Activated CD4-positive, alpha-beta T cell treated with anti-CD3 and anti-CD28 coated beads, Interleukin-10, Interleukin-2, amounts not matched to agents 100 ng/mL and 50 ng/mL, durations not matched to agents 16 hours and 8 hours (primary cell): ENCODE measurements at places on chromosomes 16 and 17.

- no peak for DNase-seq
Measured at GRCh38 chr16:83959656-83960434, 6.8 kb downstream of the OSGIN1 start.

DNA sequence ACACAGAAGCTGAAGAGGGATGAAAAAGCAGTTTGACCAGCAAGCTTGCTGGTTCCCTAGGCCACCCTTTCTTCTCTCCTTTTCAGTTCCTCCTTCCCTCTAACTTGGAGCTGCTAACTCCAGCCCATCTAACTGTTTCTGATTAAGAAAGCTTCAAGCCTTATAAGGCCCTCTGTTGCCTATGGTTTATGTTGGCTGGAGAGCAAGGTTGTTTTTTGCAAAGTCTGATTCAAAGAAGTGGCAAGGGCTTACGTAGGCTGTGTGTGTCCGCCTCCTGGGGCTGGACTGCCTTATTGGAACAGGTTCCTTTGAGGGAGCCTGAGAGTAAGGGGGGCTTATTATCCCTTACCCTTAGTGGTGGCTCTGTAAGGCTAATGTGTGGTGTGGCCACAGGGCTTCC, 7.1 kb downstream of the AKAP1 start:
- DNase-seq: no peak

DNA sequence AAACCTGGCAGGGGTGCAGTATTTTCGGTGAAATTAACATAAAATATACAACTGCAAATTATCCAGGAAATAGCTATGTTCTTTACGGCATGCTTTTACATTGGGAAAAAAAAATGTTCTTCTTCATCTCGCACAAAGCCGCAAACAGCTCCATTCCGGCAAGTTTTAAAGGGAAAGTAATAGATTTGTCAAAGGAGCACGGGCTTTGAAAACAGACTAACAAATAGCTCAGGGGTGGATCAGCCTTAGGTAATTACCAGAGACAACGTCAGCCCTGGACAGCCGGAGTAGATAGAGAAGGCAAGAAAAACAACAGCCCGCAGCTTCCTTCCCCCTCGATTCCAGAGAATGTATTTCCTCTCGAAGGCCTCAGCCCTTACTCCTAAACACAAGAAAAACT, 222.5 kb downstream of the C16orf78 start:
- no peak for DNase-seq

- DNase-seq: no peak
Measured at GRCh38 chr16:27726621-27727261, 176.8 kb downstream of the KATNIP start.

- no peak for DNase-seq
Measured at GRCh38 chr17:49045376-49045775, 48.2 kb downstream of the IGF2BP1 start.

- DNase-seq: no peak
Measured at GRCh38 chr17:55536205-55536604, 25.0 kb upstream of the SMIM36 start.

GRCh38 chr17:75459590-75460267, 3.3 kb downstream of the TMEM94 start:
- DNase-seq: no peak

- DNase-seq: no peak
Measured at GRCh38 chr16:66003201-66003600, 363.3 kb upstream of the CDH5 start.

GRCh38 chr17:40327735-40328385, 18.9 kb downstream of the RARA start:
- no peak for DNase-seq

- no peak for DNase-seq
Measured at GRCh38 chr17:57490111-57490845, 234.0 kb downstream of the MSI2 start.

- peak; percentile 39 for DNase-seq
Measured at GRCh38 chr17:78839235-78839761, 1.3 kb downstream of the USP36 start.

- DNase-seq: no peak
Measured at GRCh38 chr16:1858189-1858865, 13.6 kb downstream of the MEIOB start.

- DNase-seq: no peak
Measured at GRCh38 chr17:4492721-4493561, 5.7 kb upstream of the SPNS2 start.

GRCh38 chr16:15484662-15485061, 50.3 kb downstream of the BMERB1 start:
- no peak for DNase-seq

DNA sequence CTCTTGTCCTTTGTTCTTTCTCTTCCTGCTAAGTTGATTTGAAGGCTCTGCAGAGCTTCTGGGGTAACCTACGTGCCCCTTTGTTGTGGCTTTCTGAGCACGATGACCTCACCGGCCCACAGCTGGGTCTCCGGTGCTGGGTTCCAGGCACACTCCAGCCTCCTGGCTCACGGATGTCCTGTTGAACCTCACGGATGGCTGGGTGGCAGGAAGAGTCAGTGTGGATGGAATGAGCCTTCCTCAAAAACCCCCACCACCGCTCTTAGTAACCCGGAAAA, 116.0 kb downstream of the SOCS1 start:
- peak; percentile 45 for DNase-seq

- DNase-seq: peak; percentile 69
Measured at GRCh38 chr17:58200024-58200633, 7.6 kb downstream of the EPX start.

- DNase-seq: peak; percentile 42
Measured at GRCh38 chr17:76585649-76586593, at the start of gene ST6GALNAC2. TSS of gene ST6GALNAC2 (minus strand) at chr17:76585860. CDS start at chr17:76585808, 52 bp downstream.

- no peak for DNase-seq
Measured at GRCh38 chr17:13572581-13572980, 29.1 kb downstream of the HS3ST3A1 start.

GRCh38 chr16:58883131-58883530, 149.0 kb upstream of the GOT2 start:
- DNase-seq: no peak

GRCh38 chr17:17836818-17837379, at the start of gene SREBF1:
TSS of gene SREBF1 (minus strand) at chr17:17836986. CDS start at chr17:17836817, 169 bp downstream.
- peak; percentile 77 for DNase-seq

GRCh38 chr16:79347277-79347676, 253.3 kb downstream of the MAF start:
- DNase-seq: no peak

DNA sequence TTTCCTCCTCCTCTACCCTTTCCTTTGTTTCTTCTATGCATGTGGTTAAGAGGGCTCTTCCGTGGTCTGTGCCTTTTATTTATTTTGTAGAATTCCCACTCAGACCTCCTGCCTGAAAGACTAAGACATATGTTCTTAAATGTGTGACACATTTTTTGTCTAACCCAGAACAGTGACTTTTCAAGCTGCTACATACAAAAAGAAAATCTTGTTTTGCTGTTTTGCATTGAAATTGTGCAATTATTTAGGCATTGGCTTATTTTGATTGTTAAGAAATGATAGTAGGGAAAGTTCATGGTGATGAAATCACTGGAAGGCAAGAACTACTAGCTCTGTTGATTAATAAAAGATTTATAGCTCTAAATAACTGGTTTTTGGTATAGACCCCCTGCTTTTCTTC, 76.8 kb downstream of the TUBD1 start:
- DNase-seq: no peak

DNA sequence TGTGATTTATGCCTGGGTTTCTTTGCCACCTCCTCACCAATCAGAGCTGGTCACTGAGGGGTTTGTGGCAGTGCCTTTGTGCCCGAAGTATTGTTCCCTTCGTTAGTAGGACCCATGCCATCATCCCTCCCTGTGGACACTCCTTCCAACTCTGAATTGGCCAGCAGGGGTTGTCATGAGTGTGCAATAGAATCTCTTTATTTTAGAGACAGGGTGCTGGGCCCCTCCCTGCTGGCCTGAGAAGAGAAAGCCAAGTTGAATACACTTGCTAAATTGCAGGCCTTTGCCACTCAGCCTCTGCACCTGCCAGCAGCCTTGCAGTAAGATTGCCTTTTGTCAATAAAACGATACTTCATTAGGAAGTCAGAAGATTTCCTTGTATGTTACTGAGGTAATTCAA, 40.7 kb upstream of the SLC12A3 start:
- no peak for DNase-seq

- no peak for DNase-seq
Measured at GRCh38 chr17:75828076-75828400, 16.2 kb downstream of the UNC13D start.

DNA sequence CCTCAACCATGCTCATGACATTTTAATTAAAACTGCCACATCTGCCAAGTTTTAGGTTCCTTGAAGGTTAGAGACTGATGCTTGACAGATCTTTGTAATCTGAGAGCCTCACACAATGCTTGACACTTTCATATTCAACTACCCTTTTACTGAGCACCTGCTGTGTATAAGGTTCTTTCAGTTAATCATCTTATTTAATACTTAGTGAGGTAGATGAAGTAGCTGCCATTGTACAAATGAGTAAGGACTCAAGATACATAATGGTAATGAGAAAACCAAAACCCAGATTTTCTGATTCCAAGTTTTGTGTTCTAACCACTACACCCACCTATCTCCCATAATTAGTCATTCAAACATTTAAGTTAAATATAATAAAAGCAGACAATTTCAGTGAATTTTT, 35.4 kb upstream of the ARL6IP1 start:
- peak; percentile 21 for DNase-seq

DNA sequence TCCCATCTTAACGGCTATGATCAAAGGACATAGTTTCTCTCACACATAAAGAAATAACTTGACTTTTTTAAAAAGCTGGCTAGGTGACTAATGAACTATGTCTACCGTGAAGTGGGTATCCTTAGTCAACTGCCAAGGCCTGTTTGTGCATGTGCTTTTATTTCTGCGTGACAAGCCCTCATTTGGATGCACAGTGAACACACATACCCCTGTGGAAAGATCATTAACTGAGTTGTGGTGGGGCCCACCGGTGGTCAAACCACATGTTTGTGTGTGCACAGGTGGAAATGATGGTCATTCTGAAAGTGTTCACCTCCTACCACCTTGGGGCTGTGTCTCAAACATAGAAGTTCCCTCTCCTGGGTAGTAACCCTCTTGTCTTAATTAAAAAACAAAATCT, 256.1 kb upstream of the SALL1 start:
- DNase-seq: no peak

GRCh38 chr16:56910654-56911539, 21.0 kb upstream of the HERPUD1 start:
- DNase-seq: peak; percentile 17
